ENCODE measurements at places on chromosomes 3 and 15.

GRCh38 chr3:31247063-31247447 is 285.7 kb upstream of the STT3B start:
- DNase-seq: no peak

DNA sequence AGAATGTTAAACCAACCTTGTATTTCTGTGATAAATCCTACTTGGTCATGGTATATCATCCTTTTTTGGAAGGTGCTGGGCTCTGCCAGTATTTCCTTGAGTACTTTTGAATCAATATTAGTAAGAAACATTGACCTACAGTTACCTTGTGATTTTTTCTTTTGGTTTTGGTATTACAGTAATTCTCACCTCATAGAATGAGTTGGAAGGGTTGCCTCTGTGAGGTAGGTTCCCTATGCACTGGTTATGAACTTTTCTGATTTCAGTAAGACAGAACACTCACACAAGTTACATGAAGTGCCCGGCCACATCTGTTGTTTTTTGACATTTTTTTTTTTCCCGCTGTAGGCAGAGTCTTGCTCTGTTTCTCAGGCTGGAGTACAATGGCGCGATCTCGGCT is 20.0 kb downstream of the PCCB start:
- DNase-seq: no peak

GRCh38 chr15:90813796-90814190 is 54.6 kb upstream of the FURIN start:
- DNase-seq: no peak

- DNase-seq: no peak
Observed at GRCh38 chr3:53180305-53181023, 19.5 kb downstream of the PRKCD start.

GRCh38 chr3:25910997-25911396 is 121.1 kb downstream of the OXSM start:
- DNase-seq: no peak

- DNase-seq: no peak
Observed at GRCh38 chr15:74340150-74340549, 27.3 kb downstream of the CYP11A1 start.

DNA sequence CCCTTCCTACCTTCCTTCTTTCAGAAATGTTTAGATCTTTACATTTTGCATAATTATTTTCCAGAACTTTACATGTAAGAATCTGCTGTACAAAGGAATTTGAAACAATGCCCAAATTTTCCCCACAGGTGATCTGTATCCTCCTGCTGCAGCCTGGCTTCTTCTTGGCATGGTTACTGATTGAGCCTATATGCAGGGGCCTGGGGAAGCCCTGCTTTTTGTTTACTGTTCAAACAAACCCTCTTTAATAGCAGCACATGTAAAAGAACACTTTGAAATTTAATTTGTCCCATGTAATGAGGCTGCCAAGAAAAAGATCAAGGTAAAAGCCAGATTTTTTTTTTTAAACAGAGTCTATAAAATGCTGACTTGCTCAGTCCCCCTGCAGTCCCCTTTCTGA is 432.2 kb downstream of the TUSC7 start:
- peak; percentile 2 for DNase-seq

DNA sequence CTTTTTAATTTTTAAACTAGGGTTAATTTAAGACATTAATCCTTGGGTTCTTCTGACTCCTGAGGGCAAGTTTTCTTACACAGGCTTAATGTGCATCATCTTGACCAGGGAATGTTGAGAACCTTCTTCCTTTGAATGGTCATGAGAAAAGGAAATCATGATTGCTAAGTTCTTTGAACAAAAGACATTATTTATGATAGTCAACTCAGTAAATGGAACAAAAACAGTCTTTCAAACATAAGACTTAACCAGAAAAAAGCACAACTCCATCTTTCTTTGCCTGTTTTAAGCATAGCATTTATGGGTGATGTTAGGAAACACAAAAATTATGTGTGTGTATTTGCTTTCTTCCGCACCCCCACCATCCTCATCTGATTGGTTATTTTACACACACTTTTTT is 5.4 kb downstream of the TLNRD1 start:
- DNase-seq: no peak

Measured in NCI-H748 treated with DMSO at 0.1 percent for 48 hours (cell line).